ENCODE measurements at places on chromosomes 5 and 9.

GRCh38 chr9:131399972-131400371 is 6.1 kb downstream of the PRRC2B start:
- no peak for DNase-seq

- no peak for DNase-seq
Observed at GRCh38 chr5:157563373-157563928, 12.1 kb downstream of the ADAM19 start.

GRCh38 chr9:95118596-95118995 is 198.9 kb downstream of the FANCC start:
- no peak for DNase-seq

GRCh38 chr5:76153271-76153670 is 70.1 kb downstream of the SV2C start:
- DNase-seq: no peak

GRCh38 chr9:121294866-121295661 is 27.1 kb downstream of the GSN start:
- no peak for DNase-seq

GRCh38 chr5:153752890-153753289 is 262.4 kb downstream of the GRIA1 start:
- DNase-seq: no peak

DNA sequence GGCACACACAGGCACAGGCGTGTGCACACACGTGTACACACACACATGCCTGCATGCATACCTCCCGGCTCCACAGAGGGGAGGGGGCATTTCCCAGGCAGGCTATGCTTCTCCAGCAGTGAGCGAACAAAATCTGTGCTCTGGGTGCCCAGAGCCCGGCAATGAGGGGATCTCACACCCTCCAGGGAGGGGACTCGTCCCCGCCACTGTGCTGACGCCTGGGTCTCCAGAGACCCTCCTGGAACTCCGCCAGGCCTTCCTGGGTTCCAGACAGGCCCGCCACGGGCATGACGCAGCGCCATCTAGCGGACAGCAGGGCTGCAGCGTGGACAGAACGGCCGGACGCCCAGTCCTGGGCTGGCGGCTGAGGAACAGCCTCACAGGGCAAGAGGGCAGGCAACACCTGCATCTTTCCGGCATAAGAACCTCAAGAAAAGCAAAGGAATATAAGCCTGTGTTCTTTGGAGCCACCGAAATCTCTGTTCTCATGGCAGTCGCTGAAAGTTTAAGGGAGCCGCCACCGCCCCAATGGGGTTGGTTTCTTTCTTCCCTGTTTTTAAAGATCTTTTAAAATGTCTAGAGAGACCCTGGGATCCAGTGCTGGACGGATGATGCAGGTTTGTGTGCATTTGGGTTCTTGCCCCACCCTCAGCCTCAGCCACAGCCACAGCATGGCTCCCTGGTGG is 135.6 kb upstream of the PPP1R26 start:
- no peak for DNase-seq

DNA sequence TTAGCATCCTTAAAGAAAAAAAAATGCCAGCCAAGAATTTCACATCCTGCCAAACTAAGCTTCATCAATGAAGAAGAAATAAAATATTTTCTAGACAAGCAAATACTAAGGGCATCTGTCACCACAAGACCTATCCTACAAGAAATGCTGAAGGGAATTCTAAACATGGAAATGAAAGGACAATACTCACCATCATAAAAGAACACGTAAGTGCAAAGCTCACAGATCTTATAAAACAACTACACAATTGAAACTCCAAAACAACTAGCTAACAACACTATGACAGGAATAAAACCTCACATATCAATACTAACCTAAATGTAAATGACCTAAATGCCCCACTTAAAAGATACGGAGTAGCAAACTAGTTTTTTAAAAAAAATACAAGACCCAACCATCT is 71.4 kb downstream of the TTC39B start:
- no peak for DNase-seq

GRCh38 chr5:172637110-172637580 is 3.9 kb upstream of the NEURL1B start:
- DNase-seq: no peak

- DNase-seq: no peak
Observed at GRCh38 chr9:1253064-1253979, 203.2 kb downstream of the DMRT2 start.

GRCh38 chr5:33482335-33482734 is 41.6 kb downstream of the TARS1 start:
- no peak for DNase-seq

DNA sequence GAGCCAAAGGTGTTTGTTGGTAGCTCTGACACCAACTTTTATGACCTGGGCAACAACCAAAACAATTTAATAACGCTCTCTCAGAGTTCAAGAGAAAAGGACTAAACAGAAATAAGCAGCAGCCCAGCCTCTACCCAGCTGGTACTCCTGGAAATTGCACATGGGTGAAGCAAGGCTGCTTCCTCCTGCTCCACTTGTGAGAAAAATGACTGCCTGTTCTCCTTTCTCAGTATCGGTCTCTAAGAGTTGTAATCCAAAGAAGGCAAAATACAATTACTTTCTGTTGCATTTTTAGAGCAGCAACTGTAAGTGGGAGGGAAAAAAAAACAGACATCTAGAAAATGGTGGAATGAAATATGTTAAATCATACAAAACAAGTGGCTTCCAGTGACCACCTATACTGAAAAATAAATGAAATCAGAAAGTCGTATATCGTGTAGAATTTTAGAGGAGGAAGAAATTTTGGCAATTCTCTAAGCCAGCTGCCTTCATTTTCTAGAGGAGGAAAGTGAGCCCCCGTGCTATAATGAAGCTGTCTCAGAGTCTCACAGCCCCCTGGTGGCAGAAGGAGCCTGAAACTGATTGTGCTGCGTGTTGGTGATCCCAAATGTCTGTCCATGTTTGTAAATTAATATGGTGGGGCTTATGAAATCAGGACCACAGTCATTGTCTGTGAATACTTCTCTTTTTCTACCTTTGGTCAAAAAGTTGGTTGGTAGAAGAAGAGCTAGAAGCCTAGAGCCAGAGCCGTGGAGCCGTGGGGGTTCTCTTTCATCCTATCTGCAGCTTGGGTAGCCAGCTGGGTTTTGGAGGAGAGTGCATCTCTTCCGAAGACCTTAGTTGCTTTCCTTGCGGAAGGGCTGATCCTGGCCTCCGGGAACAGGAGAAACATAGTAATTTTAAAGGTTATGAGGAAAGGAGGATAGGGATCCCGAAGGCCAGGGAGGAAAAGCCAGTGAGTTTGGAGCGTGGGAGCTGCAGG is 139.9 kb downstream of the PIP5K1B start:
- no peak for DNase-seq

DNA sequence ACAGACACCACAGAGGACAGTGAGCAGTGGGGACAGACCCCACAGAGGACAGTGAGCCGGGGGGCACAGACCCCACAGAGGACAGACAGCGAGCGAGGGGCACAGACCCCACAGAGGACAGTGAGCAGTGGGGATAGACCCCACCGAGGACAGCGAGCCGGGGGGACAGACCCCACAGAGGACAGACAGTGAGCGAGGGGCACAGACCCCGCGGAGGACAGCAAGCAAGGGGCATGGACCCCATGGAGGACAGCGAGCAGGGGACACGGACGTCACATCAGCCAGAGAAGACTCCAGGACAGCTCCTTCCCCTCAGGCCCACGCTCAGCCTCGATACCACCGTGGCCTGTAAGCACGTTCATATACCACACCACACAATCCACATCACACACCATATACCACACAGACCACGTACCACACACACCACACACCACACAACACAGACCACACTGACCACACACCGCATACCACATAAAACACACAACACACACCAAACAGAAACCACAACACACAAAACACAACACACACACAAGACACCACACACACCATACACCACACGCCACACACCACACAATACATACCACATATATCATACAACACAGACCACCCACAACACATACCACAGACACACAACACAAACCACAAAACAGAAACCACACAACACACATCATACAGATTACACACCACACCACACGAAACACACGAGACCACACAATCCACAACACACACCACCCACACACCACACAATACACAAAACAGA is 5.2 kb upstream of the ZDHHC11 start:
- DNase-seq: no peak

DNA sequence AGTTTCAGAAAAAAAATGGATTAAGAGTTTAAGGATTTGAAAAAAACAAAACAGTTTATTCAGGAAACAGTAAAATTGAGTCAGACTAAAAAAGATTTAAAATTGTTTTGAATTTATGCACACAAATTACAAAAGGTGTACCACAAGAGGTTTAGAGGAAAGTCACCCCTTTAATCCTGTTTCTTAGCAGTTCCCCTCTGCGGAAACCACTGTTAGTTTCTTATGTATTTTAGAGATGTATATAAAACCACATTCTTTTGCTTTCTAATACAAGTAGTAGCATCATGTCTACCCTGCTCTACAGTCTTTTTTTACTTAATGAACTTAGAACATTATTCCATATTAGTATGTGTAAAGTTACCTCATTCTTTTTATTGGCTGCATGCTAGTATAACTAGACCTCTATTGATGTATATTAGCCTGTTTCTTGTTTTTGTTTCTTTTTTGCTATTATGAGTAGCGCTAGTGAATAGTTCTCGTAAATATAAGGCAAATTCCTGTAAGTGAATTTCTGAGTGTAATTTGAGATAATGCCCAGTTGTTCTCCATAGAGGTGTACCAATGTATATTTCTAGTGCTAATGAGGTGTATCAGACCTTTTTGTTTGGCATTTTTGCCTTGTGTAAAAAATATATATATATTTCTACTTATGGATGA is 20.0 kb downstream of the GPBP1 start:
- DNase-seq: no peak

- no peak for DNase-seq
Observed at GRCh38 chr5:32507738-32508434, 63.3 kb upstream of the ZFR start.
